CD4-positive, alpha-beta T cell (primary cell): ENCODE measurements at places on chromosomes 7 and 10. TPM values are rescaled to one million over a fixed set of nuclear protein-coding genes. Genes with fewer than 3 reads are reported as not detected.

The TSPAN13 gene
- total RNA-seq = 0.25 TPM

The TRIM74 gene
- 4.4 TPM for total RNA-seq

GRCh38 chr10:3813986-3814837, 29.2 kb upstream of the KLF6 start:
- DNase-seq = no peak

DNA sequence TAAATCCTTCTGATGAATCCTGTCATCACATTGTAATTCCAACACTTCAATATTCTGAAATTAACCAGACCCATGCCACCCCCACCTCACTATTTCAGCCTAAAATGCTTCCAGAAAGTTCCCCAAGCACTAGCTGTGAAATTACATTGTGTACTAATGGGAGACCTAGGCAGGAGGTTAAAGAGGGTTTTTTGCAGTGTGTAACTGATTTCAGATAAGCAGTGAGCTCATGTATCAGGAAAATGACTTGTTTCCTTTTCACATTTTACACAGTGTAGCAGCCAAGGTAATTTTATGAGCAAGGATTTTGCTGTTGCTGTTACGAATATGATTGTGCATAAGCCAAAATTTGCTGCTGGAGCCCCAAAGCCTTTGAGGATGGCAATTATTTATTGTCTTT, 129.0 kb downstream of the INHBA start:
- no peak for DNase-seq

DNA sequence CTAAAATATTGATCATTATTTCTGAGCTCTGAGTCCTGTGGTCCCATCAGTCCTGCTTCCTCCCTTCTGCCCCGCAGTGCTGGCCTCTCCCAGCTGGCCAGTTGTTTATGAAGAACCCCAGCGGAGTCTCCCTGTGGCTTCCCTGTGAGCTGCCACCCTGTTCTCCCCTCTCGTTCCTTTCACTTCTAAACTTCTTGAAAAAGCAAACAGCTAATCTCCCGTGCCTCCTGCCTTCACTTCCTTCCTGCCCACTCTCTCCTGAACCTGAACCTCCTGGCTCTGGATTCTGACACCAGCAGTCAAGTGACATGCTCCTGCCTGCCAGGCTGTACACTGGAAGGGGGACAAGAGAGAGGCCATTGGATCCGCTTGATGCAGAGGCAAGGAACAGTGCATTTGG, 63.7 kb upstream of the ZPBP start:
- DNase-seq = no peak

GRCh38 chr10:29023678-29024077, 265.2 kb upstream of the LYZL1 start:
- DNase-seq = no peak

DNA sequence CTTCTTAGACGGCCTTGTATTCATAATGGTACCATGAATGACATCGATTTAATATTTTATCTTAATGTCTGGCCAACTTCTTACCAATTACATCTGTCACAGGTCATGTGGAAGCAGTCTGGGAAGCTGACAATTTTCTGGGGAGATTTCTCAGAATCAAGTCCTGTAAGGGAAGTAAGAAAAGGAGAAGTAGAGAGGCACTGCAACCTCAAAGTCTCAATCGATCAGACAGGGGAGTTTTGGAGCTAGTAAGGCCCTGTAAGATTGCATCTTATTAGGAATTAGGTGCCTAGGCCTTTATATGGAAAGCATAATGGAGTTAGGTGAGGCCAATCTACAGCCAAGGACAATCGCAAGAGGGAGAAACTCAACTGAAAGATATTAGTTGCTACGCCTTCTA, 694.6 kb upstream of the SORCS1 start:
- DNase-seq = no peak
